ENCODE measurements at places on chromosomes 12 and 14.
A peak's percentile ranks its signal among the peaks of the same experiment; 100 is the strongest.

DNA sequence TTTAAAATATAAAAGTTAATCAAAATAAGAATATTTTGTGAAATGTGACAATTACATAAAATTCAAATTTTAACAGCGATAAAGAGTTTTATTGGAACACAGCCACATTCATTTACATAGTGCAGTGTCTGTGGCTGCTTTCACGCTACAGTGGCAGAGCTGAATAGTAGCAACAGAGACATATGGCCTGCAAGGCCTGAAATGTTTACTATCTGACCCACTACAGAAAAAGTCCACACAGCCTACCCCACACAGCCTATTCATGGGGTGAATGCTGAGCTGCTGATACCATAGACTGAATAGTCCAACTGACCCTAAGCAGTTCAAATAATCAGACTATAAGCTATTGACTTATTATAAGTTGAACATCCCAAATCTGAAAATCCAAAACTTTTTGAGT is 13.2 kb downstream of the GNS start:
- DNase-seq, result no peak

DNA sequence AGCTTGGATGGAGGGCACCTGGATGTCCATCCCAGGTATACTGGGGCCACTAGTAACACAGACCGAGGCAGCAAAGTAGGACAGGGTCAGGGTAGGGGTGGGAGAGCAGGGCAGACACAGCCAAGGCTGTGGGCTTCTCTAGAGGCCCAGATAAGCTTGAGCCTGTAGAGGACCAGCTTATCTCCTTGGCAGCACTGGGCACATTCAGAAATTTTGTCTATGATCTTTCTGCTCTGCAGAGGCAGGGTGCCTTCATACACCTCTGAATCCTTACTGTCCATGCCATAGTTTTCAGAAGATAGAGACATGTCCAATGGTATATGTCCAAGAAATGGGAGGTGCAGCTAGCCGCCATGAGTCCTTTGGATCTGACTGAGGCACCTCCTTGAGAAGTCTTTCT is 26.4 kb upstream of the USP15 start:
- DNase-seq, result no peak

- DNase-seq, result no peak
These were observed 1047.2 kb downstream of the SLC6A15 start for GRCh38 chr12:83865431-83865830.

- DNase-seq, result no peak
These were observed 367.2 kb upstream of the LMO3 start for GRCh38 chr12:16972923-16973770.

DNA sequence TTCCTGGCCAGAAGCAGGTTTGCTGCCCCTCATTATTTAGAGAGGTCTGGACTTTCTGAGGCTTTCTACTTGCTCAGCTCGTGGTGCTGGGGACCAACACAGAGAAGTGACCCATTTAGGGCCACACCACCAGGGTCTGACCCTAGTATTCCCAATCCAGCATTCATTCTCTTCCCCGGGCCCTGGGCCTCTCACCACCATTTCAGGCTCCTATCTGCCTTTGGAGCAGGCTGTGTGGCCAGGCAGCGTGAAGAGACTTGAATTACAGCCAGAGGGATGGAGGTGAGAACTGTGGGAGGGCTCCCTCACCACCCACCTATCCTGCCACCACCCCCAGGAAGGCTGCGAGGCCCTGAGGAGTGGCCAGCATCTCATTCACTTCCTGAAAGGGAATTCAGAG is 24.6 kb downstream of the FAM222A start:
- DNase-seq, result no peak

DNA sequence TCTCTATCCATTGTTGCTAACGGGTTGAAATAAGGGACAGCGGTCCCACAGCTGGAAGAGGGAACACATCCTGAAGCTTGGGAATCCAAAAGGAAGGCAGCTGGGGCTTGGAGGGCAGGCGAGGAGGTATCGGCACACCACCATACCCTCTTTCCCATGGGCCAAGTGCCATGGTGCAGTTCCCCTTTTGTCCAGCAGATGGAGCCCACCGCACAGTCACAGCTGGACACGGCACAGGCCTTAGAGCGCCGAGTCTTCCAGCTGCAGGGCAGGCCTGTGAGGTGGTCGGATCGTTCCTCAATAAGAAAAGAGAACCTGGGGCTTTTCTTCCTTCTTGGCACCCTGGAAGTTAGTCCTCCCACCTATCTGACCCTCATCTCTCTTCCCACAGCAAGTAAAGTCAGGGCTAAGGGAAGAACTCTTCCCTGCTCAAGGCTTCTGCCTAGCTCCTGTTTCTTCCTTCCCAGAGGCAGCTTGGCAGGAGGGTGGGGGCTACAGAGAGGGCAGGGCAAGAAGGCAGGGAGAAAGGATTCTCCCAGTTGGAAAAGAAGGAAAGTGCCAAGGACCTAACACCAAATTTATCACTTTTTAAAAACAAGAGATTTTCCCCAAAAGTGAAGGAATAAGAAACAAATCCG is 8.6 kb downstream of the PPP1R1A start:
- peak; percentile 62 for DNase-seq

- DNase-seq, result no peak
These were observed 225.8 kb downstream of the CRADD start for GRCh38 chr12:93902736-93903562.

GRCh38 chr12:53599579-53599978 is 26.6 kb downstream of the ATF7 start:
- no peak for DNase-seq

DNA sequence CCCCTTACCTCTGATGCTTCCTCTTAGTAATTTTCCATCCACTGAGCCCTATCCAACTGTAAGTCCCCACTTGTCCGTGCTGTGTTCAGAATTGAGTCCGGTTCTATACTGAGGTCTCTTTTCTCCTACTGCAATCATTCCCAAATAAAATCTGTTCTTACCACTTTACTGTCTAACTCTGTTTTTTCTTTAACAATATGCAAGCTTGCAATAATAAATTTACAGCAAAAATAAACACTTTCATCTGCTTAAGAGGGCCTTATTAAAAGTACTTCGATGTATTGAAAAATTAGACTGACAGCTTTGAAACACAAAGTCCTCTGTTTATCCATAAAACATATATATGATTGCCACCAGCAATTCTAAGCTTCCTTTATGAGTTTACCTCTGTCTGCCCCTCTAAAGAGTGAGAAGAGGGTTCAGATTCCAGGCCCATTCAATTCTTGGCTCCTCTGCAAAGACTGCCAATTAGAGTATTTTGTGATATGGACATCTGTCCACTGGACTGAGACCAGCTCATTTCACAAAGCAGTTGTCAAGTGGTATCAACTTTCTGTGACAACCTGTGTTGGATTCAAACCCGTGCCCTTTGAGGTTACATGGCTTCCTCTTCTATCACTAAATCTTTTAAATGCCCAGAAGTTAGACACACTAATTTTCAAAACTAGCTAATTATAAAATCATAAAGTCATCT is 39.9 kb upstream of the G2E3 start:
- no peak for DNase-seq

GRCh38 chr12:83629931-83630330 is 943.2 kb downstream of the TMTC2 start:
- DNase-seq, result no peak

GRCh38 chr14:22554498-22555383 is 34.3 kb downstream of the DAD1 start:
- DNase-seq, result no peak

DNA sequence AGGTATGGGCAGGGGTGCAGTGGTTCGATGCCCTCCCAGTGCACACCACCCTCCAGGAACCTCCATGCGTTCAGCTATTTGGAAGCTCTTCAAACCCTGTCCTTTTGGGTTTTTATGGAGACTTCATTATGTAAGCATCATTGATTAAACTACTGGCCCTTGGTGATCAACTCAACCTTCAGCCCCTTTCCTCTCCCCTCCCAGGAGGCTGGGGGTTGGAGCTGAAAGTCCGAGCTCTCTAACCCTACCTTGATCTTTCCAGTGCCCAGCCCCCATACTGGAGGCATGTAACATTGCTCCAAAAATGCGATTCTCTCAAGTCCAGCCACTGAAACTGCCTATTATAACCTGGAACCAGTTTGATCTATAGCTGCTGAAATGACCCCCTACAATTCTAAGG is 188.1 kb downstream of the IPO8 start:
- DNase-seq, result no peak

- DNase-seq, result no peak
These were observed 305.7 kb upstream of the SSTR1 start for GRCh38 chr14:37901978-37902377.

- peak; percentile 32 for DNase-seq
These were observed 74.3 kb upstream of the ARID2 start for GRCh38 chr12:45655186-45655585.

DNA sequence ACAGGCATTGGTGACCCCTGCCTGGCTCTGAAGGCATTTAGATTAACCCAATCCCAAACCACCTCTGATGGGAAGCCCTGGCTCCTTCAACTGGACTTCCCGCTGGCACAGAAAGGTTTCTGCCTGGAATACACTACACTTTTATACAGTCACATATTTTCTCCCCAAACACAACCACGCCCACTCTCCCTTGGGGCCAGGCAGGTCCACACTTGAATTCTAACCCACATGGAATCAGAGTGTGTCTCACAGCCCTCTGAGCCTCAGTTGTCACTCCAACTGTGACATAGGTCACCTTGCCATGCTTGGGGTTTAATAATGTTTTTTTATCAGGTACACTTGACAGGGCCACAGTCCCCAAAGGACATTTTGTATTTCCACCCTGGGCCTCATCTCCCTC is 368.6 kb downstream of the BCL11B start:
- no peak for DNase-seq

DNA sequence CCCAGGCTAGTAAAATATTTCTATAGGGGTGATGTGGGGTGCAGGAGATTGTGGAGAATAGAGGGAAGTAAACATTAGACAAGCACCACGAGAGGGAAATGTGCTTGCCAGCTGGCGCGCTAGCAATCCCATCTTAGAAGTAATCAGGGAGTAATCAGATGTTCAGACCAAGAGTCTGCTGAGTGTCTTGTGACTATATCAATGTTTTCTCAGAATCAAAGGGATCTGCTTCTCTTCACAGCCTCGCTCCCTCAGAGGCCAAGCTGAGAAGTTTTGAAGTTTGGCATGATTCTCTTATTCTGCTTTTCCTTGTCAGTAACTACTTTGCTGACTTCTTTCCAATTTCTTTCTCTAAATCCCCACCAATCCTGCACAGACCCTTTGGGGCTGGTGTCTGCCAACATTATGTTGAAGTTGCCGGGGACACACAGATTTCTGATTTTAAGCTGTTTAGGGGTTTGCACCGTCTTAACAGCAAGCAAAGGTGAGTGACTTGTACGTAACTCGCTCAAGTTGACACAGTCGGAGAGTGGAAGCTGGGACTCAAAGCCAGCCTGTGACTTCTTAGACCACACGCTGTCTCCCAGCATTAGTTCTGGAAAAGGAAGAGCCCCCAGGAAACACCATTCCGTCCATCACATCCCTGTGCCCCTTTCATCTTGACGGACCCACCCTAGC is 22.0 kb upstream of the TSPAN9 start:
- DNase-seq, result no peak

DNA sequence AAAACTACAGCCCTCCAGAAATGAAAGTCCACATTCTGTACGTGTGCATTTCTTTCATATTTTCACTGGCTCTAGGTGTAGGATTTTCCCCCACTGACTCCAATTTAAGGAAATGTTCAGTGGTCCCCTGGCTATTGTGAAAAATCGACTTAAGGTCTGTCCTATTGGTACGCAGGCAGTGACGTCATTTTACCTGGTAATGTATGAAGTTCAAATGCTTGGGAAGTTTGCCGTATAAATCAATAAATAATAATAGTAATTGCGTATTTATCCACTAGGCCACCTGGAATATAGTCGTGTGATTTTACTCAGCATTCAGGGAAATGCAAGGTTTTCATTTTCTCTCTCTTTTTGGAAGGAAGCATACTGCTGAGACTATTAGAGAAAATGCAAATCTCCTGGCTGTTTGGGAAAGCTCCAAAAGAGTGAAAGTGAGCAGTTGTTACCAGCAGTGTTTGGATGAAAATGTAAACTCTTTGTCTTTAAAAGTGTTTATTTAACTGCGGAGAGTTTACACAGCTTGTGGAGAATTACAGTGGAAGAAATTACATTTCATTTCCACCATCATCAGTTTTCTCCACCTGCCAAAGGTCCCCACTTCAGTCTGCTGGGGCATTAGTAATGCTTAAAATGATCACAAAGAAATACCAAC is 107.0 kb downstream of the EXOC5 start:
- no peak for DNase-seq

GRCh38 chr14:35406506-35407305 is 2.2 kb upstream of the NFKBIA start:
- DNase-seq, result no peak

DNA sequence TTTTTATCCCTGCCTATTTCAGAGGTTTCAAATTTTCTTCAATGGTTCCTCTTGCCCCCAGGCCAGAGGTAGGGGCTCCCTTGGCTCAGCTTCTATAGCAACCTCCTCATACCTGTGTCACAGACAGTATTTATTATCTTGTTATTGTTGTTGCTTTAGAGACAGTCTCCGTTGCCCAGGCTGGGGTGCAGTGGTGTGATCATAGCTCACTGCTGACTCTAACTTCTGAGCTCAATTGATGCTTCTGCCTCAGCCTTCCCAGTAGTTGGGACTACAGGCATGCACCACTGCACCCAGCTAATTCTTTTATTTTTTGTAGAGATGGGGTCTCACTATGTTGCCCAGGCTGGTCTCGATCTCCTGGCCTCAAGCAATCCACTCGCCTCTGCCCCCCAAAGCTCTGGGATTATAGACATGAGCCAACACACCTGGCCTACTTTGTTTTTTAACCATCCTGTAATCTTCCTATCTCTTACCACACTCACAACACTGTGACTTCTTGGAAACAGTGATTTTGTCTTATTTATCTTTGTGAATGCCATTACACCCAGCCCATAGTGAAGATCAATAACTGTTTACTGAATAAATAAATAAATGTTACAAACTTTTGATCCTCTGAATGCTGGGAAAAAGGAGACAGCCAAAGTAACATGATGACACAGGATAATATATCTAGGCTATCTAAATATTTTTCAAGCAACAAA is 95.9 kb downstream of the PHLDA1 start:
- no peak for DNase-seq

- no peak for DNase-seq
These were observed 27.9 kb downstream of the CGRRF1 start for GRCh38 chr14:54537651-54538050.

DNA sequence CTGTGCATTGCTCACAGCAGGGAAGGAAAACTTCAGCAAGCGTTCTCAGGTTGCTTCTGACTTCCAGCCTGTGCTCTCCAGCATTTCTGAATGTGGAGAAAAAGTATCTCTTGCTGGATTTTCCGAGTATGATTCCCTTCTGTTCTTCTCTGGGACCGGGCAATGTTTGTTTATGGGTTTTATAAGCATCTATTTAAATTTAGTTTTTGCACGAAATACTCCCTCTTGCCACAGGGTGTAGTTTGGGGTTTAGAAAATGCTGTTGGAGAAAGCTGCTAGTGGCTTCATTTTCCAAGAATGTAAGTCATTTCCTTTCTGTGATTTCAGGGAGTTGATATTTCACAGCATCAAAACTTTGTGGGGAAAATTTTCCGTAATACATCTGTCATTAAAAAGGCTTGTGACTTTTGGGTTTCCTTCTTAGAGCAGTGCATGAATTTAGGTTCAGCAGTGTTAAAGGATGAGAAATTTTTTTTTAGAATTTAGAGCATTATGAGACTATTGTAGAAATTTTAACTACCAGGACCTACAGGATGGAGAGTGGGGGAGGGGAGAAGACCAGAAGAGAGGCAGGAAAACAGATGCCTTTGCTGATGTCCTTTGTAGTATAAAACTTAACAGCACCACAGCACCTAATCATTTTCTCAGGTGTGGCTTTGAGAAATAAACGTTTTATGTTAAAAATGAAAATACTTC is 1.5 kb downstream of the FRMD6 start:
- DNase-seq, result no peak

Data from activated T-helper 1 cell treated with Interleukin-2 at 50 U/mL for 16 hours (primary cell).